T1000 (cell line): ENCODE measurements at places on chromosomes 2 and 18.

DNA sequence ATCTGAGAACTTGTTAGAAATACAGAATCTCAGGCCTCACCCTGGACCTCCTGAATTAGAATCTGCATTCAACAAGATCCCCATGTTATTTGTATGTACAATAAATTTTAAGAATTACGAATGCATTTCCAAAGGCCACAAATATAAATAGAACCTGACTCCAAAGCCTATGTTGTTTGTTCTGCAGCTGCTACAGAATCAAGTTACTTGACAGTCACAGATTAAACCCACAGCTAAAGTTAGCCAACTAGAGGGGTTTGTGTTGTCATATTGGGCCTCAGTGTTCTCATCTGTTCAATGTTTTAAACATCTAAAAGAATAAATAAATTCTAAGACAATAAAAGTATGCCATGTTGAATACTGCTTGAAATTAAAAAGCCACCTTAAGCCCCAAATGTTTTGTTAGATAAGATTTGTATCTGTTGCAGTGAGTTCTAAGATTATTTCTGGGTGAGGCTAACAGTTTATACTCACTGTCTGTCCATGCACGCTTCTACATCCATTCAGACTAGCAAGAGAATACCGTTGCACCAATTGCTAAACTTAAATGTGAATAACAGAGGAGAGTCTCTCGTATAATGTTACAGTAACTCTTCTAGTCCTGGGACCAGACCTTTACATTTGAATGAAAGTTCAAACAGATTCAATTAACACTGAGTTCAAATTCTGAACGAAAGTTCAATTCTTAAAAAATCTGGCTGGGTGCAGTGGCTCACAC lies 200.4 kb downstream of the MEMO1 start:
- no peak for DNase-seq

- no peak for DNase-seq
These were observed 274.5 kb downstream of the PIK3C3 start for GRCh38 chr18:42229211-42230210.

- no peak for DNase-seq
These were observed 6.8 kb downstream of the TBR1 start for GRCh38 chr2:161422816-161423403.

GRCh38 chr2:75548036-75548573 lies 12.6 kb downstream of the EVA1A start:
- DNase-seq, result no peak

DNA sequence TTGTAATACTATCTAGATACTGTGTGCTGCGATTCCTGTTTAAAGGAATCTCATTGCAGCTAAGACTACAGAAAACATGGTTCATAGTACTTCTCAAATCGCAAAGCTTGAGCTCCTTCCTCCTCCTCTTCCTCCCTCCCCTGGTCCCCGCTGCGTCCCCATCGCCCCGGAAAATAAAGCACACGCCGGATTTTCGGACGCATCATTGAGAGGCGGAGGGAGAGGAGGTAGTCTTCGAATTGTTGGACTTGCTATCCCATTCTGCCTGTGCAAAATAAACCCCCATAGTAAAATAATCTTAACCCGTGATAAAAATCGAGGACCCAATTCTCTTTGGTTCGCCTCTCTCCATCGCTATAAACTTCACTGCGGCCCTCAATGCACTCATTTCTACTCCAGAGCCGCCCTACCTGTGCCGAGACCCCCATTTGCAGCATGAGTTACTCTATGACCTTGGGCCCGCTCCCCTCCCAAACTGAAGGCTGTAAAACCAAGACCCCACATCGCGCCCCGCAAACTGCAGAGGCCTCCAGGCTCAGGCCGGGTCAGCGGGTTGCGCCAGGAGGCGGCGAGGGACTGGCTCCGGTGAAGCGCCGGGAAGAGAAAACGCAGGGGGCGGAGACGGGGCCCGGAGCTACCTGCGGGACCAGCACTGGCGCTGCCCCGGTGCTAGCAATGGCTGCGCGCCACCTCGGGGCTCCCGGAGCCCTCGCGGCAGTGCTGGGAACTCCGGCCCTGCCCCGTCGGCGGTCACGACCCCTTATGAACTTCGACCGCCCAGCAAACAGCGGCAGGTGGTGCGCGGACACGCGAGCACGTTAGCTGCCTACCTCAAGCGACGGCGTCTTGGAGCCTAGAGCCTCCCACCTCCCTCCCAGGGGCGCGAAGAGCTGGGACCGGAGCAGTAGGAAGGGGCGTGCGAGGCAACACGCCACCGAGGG lies 649 bp downstream of the ESCO1 start:
- no peak for DNase-seq

DNA sequence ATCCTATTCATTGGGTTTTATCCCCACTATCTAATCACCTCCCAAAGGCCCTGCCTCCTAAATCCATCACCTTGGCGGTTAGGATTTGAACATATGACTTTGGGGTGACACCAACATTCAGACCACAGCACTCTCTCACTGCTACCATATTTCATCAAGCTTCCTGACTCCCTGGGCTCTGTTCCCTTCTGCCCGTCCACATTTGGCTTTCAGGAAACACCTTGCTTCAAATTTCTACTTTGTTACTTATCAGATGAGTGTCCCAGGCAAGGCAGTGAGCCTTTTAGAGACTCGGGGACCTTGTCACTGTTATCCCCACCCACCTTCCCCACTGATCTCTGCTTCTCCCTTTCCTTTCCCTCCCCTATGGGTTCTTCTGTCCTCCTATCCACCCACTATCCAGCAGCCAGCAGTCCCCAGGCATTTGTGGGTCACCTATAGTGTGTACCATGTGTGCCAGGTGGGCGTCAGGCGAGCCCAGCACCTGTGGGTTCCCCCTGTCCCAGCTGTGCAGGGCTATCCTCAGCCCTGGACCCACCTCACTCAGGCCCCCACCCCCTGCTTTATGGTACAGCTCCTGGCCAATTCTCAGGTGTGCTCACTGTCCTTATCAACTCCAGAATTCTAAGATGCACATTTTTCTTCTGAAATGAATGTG lies 230.9 kb downstream of the LOXHD1 start:
- DNase-seq, result no peak

- no peak for DNase-seq
These were observed 140.1 kb downstream of the EXOC6B start for GRCh38 chr2:72685638-72686213.

DNA sequence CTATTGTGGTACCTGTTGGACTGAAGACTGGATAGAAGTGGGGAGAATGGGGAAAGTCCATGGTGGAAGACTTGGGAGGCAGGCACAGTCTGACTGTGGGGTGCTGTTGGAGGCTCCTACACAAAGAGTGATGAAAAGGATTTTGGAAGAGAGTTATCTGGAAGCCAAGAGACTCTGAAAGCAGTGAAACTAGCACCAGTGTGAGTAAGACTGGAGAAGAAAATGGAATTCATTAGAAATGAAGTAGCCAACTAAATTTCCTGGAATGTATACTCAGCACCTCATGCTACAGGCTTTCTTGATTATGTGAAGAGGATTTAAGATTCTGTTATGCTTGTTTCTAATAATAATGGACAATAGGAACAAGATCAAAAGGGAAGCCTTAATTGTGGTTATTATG lies 27.7 kb downstream of the ELP2 start:
- DNase-seq, result no peak

DNA sequence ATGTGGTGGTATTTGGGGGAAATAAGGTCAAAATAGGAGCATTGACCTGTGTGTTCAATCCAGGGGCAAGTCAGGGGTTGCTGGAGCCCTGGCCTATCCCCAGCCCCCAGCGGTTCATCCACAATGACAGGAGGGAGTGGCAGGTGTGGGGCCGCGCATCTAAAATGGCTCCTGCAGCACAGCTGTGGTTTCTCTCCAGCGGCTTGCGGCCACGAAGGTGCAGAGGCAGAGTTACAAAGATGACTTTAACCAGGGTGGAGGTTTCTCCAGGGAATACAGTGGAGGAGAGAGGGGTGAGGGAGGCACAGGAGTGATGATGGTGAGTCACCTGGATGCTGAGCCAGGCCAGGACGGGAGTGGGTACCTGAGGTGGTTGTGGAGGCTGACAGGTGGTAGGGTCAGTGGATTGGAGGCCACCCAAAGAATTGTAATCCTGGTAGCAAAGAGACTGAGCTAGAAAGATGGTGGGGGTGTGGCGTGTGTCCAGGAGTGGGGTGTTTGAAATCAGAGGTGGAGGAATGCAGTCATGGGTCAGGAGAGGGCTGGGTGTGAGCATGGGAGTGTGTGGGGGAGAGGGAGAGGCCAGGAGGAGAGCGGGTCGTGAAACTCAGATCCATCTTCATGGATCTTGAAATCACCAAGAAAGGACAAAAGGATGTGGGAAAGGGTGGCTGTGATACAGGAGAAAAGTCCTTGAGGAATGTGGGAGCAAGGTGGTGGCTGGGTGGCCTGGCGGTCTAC lies 83.2 kb downstream of the CTIF start:
- no peak for DNase-seq

DNA sequence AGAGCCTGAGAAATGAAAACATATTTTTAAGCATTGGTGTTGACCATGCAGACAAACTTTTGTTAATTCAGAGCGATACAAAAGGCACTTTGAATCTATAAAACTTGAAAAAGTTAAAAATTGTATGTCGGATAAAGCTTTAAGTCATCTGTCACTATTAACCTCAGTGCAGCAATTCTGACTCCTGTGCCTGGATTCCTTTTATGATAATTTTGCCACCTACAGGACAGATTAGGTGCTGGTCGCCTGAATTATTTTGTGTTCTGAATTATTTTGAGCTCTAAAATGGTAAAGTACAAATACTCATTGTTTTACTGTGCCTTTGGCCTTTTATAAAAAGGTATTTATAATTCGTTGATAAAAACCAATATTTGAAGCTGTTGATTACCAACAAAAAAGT lies 19.4 kb upstream of the RNF138 start:
- DNase-seq, result no peak
